ENCODE measurements at places on chromosomes 7 and 10.

GRCh38 chr7:70657989-70658632 lies 473.8 kb upstream of the GALNT17 start:
- no peak for DNase-seq

DNA sequence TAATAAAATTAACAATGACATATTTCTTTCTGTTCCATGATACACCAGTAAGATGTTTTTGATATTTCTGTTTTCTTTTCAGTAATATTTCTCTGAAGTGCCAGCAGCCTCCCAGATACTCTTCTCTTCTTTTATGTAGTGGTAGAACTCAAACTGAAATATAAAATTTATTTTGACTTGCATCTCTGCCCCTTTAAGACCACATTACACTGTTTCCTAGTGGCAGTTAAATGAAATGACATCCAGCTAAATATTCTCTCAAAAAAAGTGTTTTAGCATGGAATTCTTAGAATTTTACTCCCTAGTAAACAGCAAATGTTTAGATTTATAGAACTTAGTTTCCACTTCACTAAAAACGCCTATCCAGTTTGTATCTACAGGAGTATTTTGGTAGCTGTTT lies 237.2 kb upstream of the MTPN start:
- DNase-seq = no peak

DNA sequence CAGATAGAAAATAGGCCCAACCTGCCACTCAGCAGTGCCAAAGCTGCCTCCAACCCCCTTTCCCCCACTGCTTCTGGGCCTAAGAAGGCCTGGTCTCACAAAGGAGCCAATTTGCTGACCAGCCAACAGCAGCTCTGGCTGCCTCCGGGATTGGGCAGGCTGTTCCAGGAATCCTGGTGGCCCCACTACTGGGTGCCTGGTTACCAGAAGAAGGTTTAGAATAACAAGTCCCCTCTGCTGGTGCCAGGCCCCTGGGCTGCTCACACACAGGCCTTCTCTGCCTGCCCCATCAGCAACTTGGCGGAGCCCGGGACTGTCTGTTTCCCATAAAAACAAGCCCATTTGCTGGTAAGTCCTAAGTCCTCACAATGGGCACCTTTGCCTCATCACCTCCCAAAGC lies 1.2 kb downstream of the PHKG1 start:
- no peak for DNase-seq

DNA sequence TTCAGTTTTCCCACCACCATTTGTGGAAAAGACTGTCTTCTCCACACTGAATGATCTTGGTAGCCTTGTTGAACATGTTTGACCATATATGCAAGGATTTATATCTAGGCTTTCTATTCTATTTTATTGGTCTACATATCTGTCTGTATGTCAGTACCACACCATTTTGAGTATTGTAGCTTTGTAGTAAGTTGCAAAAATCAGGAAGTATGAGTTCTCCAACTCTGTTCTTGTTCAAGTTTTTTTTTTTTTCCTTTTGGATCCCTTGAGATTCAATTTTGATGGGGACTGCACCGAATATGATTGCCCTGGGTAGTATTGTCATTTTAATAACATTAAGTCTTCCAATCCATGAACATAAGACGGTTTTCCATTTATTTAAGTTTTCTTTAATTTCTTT lies 176.8 kb downstream of the DNAJC1 start:
- no peak for DNase-seq

DNA sequence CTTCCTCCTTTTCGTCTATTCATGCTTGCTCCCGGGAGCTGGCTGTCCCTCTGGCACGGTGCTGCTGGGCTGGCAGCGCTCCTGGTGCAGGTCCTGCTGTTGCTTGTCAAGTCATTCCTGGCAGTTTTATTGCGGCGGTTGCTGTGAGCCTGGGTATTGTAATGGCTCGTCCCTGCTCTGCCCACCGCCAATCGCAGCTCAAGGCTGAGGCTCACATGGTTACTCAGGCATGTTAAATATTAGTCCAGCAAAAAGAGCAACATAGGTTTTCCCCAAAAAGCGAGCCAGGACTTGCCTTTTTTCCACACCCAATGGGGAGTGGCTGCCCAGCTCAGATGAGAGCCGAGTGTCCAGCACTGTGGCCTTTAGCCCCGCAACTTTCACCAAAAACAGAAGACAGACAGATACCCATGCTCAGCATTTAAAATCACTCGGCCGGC lies 492.9 kb upstream of the FOXK1 start:
- DNase-seq = no peak

GRCh38 chr7:3455806-3456595 lies 154.9 kb downstream of the SDK1 start:
- no peak for DNase-seq

- DNase-seq = no peak
Observed at GRCh38 chr7:144113651-144114050, 4.3 kb downstream of the OR2A2 start.

GRCh38 chr10:127937915-127938463 lies 31.1 kb downstream of the PTPRE start:
- no peak for DNase-seq

- DNase-seq = no peak
Observed at GRCh38 chr7:91228927-91229558, 35.2 kb upstream of the FZD1 start.

- no peak for DNase-seq
Observed at GRCh38 chr10:24000271-24000813, 208.6 kb upstream of the KIAA1217 start.

GRCh38 chr10:16960551-16960950 lies 143.3 kb upstream of the RSU1 start:
- DNase-seq = no peak

DNA sequence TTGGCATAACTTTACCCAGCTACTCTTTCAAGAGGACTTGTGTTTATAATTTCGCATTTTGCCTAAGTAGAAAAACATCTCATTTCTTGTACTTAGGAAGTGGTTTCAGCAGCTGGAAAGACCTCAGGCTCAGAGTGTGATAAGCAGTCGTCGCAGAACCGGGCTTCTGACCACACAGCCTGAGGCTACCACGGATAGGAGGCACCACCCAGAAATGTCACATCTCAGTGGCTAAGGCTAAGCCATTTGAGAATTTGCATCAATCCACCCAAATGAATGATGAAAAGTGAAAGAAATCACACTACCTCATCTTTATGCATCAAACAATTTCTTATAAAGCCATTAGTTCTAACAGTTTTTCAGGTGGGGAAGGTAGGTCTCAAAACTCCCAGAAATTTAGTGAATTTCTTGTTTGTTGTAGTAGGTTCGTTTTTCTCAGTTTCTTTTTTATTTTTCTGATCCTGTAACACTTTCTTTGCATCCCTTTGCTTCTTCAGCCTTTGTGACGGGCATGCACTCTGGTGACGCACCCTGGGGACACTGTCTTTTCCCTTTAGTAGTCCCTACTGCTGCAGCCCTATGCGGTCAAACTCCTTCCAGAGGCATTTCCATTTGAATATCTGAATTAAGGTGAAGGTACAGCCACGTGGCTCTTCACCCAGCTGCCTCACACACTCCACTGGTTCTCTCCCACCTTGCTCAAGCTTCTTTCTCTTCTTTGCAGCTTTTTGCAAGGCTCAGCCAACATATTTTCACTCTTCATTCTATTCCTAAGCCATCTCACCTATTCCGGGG lies 68.5 kb downstream of the MAP3K8 start:
- no peak for DNase-seq

GRCh38 chr7:133512560-133512959 lies 259.7 kb downstream of the EXOC4 start:
- peak; percentile 58 for DNase-seq

GRCh38 chr10:124516181-124516580 lies 54.6 kb downstream of the LHPP start:
- no peak for DNase-seq

DNA sequence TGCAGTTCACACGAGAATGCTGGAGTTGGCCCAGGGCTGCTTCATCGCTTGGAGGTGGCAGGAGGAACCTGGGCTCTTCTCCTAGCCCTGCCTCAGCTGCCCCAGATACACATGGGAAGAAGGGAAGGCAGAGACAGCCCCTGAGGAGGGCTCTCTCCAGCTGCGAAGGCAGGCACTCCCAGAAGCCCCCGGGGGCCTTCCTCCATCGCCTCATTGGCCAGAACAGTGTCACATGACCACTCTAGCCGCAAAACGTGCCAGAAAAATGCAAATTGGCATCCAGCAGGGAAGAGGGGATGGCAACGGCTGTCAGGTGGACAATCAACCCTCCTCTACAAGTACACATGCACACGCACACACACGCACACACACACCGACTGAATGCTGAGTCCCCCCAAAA lies 217.8 kb upstream of the FRMD4A start:
- no peak for DNase-seq

DNA sequence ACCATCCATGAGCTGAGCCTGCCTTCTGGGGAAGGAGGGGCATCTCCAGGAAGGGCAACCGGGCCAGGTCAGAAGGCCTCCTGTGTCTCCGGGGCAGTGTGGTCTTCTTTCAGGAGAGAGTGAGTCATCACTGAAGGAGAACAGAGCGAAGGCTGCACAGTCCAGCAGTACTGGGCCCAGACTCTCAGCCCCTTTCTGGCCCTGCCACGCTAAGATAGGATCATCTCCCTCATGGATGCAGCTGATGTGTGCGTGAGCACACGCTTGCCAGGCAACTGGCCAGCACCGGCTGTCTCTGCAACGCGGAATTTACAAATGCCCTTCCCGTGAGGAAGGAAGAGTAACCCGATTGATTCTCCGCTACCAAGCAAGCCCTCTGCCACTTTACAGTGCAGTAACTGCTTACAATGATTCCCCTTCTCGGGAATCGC lies 328.2 kb downstream of the TNS3 start:
- peak; percentile 40 for DNase-seq

DNA sequence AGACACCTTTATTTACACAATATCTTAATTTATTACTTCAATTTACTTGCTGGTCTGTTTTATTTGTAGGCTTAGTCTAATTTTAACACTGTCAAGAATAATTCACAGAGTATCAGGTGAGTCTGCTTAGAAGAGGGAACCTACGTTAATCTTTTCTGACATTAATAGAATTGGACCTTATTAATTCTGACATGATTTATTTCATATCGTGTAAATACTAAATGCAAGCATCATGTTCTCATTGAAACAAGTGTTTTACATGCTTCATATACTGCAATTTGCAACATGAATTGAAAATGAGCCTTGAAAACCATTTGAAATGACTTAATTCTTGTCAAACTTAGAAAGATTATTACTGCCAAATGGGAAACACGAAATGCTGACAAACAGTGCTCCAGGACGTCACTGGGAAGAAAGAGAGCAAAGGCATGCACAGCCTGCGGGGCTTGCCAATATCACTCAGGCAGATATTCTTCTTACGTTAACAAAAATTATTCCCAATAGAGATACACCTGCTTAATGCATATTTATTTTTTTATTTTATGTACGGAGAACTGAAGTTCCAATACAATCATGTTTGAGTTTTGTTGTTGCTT lies 282.0 kb upstream of the AKR1E2 start:
- DNase-seq = no peak

DNA sequence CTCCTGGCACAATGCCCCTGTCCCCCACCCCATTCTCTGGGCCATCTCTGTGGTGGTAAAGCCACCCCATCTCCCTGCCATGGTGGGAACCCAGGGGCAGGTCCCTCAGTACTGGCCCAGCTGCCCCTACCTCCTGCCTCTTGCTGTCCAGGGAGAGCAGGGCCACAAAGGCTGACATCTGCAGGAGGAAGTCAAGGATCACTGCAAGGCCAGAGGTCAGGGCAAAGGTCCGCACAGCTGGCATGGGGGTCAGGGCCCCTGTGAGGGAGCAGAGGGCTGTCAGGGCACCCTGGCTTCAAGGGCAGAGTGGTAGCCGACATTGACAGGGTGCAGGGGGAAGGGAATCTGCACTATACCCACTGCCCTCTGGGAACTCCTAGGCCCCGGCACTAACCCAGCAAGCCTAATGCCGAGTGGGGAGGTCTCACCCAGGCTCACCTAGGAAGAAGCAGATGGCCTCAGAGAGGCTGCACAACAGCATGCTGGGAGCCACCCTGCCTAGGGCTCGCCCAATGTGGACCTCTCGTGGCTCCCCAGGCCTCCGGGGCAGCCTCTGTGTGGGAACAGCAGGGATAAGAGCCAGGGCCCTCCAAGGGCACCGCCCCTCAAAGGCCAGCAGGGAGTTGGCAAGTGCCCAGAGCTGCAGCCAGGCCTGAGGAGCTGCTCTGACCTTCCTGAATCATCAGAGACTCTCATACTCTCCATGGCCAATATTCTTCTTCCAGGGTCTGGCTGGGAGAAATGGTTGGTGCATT lies 7.7 kb downstream of the NPC1L1 start:
- DNase-seq = peak; percentile 29

GRCh38 chr10:121595806-121596688 lies 2.2 kb downstream of the FGFR2 start:
- DNase-seq = no peak

- no peak for DNase-seq
Observed at GRCh38 chr10:92689663-92690210, at the start of gene HHEX. Gene HHEX (plus strand): TSS chr10:92689955. CDS start chr10:92689987, 32 bp downstream.

DNA sequence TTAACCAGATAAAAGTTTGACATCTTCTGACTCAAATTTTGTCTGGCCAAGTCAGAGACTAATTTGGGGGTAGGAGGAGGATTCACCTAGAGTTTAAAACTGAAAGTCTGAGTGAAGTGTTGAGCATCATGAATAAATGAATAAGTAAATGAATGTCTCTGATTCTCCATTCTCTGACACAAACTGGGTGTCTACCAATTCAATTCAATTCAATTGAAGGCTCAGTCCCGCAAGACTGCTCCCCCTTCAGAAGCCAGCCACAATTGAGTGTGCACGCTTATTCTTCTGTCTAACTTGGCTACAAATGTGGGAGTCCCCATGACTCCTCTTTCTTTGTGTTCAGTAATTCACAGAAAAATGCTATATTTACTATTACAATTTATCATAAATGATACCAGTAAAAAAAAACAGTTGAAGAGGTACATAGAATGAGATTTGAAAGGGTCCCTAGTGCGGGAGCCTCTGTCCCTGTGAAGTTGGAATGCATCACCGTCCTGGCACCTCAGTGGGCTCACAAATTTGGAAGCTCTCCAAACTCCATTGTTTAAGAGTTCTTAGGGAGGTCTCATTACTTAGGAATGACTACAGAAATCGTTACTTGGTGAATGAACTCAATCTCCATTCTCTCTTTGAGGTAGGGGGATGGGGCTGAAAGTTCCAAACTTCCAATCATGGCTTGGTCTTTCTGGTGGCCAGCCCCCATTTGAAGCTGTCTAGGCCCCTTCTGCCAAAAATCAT lies 243.7 kb upstream of the PHYHIPL start:
- DNase-seq = no peak

DNA sequence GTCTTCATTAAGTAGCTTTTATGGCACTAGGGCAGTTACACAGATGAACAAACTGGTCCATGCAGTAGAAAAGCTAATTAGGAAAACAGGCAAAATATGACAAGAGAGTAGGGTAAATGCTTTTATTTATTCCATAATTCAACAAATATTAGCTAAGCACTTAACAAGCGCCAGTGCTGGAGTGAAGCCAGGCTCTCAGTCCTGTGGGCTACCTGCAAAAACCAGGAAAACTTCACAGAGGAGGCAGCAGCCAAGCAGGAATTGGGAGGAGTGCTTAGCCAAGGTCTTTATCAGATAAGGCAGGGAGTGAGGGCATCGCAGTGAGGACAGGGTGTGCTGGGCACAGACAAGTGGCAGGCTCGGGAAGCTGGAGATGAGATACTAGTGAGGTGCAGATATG lies 4.9 kb upstream of the KAT6B start:
- DNase-seq = no peak

- DNase-seq = no peak
Observed at GRCh38 chr7:149817301-149817771, 20.8 kb upstream of the ZNF862 start.

GRCh38 chr7:105319578-105319977 lies 69.1 kb downstream of the SRPK2 start:
- DNase-seq = no peak

- no peak for DNase-seq
Observed at GRCh38 chr10:116132780-116133399, 140.1 kb downstream of the GFRA1 start.

- no peak for DNase-seq
Observed at GRCh38 chr7:106693677-106694353, 32.9 kb upstream of the CCDC71L start.

Data from smooth muscle cell of the brain vasculature (primary cell).